T-helper 22 cell (primary cell): ENCODE measurements at places on chromosomes 11 and 22.

GRCh38 chr11:103494491-103494890, 385.3 kb downstream of the DYNC2H1 start:
- no peak for DNase-seq

DNA sequence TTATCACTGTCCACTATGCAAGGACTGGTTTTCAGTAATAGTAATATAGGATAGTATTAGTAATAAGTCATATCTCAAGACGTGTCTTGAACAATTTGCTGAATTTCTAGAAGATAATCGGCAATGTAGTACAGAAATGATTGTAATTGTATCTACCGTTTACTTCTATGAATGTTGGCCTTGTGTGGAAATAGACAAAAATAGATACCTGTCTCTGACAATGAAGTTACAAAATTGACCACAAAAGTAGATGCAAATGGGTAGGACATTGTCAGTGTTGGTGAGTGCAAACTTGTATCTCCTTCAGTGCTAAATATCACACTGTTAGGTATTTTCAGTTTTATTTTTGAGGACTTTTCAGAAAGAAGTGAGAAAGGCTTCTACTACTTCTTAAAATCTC, 43.1 kb downstream of the SVIP start:
- DNase-seq = no peak

DNA sequence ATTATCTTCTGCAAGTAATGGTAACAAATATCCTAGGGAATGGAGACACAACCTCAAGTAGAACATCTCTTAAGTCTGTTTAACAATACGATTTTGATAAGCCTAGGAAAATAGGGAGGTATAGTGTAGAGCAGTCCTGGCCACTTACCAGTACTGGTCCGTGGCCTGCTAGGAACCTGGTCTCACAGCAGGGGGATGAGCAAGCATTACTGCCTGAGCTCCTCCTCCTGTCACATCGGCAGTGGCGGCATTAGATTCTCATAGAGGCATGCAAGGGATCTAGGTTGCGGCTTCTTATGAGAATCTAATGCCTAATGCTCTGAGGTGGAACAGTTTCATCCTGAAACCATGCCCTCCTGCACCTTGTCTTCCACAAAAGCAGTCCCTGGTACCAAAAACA, 4.4 kb downstream of the OR51V1 start:
- no peak for DNase-seq

DNA sequence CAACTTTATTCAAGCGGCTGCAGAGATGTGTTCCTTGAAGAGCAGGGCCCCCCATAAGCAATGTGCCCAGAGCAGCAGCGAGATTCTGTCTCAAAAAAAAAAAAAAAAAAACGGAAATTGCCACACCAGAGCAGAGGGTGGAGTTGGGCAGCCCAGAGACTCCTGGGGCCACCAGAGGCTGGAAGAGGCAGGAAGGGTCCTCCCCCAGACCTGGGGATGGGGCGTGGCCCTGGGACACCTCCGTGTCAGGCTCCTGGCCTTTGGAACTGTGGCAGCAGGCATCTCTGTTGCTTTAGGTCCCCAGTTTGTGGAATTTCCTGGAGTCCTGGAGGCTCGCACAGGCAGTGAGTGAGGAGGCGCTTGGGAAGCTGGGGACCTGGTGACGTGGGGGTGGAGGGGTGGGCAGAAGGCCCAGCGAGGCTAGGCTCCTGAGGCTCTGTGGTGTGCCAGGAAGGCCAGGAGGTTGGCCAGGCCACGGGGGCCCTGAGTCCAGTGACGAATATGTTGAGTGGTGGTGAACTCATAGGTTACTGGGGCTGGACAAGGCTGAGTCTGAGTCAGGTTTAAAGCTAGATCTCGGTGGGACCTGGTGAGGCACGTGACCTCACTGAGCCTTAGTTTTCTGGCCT, 735.6 kb downstream of the BRD1 start:
- DNase-seq = no peak

DNA sequence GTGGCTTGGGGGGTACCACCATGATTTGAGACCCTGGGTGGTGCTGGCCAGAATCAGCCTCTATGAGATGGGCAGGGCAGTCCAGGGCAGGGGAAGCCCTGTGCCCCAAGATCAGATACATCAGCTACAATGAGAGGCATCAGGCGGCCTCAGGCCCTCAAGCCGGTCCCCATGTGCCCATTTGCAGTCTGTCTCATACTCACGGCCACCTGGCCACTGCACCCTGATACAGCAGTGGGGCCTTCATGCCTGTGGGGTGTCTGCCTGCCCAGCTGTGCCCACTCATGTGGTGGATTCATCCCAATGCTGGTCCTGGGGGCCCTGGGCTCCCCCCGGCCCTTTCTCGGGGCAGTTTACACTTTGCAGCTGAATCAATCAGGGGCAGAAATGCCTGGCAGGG, 42.4 kb upstream of the KCNQ1OT1 start:
- no peak for DNase-seq

GRCh38 chr22:48832592-48832991, 995.1 kb downstream of the BRD1 start:
- DNase-seq = no peak

DNA sequence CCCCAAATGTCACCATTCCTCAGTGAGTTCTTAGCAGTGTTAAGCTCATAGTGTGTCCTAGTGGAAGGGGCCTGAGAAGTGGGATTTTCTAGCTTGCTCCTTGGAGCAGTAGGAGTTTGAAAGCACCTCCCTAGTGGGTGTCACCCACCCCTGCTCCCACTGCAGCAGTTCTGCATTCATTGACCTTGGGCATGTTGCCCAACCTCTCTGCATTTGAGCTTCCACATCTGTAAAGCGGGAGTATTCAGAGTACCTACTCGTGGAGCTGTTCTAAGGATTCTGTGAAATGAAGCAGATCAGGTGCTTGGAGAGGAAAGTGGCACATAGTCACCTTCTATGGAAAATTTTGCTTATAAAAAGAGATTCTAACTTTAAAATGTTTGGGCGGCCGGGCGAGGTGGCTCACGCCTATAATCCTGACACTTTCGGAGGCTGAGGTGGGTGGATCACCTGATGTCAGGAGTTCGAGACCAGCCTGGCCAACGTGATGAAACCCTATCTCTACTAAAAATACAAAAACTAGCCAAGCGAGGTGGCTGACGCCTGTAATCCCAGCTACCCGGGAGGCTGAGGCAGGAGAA, 16.9 kb downstream of the LMO2 start:
- no peak for DNase-seq

DNA sequence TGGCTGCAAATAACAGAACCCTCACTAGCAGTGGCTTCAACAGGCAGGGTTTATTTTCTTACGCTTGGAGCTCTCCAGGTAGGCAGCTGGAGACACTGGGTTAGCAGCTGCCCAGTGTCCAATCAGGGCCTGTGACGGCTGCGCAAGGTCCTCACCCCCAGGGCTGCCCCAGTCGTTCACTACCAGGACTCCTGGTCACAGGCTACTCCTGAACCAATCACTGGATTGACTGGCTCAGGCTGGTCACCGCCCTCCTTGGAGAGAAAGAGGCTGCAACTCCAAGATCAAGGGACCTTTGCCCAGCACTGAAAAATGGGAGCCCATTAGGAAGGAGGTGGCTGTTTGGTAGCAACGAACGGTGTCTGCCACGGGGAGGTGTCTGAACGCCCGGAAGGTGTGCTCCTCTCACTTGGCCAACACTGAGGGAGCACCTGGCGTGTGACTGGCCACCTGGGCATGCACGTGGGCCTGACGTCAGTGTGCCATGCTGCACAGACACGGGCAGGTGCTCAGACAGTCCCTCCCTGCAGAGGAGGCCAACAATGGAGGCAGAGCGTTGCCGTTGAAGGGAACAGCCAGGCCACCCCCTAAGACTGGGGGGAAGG, 5.1 kb downstream of the ARSA start:
- no peak for DNase-seq

DNA sequence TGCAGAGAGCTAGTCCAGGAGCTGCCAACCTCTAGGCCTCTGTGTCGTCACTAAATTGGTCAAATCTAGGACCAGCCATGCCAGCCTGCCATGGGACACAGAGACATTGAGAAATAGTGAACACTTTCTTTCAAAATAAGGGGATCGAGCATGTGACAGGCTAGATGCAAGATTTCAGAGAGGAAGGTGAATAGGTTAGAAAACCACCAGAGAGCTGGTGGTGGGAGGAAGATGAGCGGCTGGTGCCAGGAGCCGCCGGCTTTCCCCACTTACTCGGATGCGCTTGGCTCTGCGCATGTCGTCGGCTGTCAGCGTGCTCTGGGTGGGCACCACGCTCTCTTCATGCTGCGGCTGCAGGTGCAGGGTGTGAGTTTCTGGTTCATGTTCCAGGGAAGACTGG, 35.4 kb upstream of the NFRKB start:
- DNase-seq = no peak

GRCh38 chr11:35157814-35158700, 19.1 kb downstream of the CD44 start:
- DNase-seq = no peak

DNA sequence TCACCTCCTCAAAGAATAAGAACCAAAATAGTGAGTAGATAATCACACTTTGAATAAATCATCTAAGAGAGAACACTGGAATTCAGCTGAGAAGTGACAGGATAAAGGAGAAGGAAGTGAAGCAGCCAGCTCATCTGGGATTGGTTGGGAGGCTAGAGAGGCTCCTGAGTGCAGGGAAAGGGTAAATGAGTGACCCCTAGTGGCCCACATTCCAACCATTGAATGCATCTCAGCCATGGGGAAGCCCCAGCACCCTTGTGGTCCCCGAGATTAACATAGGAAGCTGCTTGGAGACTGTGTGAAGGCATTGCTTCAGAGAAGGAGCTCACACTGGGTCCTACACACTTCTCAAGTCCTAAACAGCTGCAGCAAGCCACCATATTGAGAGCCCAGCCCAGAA, 82.3 kb downstream of the JRKL start:
- no peak for DNase-seq

- DNase-seq = no peak
These were observed 81.6 kb upstream of the SORL1-AS1 start for GRCh38 chr11:121534131-121535093.

- DNase-seq = no peak
These were observed 1984.7 kb upstream of the RAG2 start for GRCh38 chr11:38582756-38583155.

DNA sequence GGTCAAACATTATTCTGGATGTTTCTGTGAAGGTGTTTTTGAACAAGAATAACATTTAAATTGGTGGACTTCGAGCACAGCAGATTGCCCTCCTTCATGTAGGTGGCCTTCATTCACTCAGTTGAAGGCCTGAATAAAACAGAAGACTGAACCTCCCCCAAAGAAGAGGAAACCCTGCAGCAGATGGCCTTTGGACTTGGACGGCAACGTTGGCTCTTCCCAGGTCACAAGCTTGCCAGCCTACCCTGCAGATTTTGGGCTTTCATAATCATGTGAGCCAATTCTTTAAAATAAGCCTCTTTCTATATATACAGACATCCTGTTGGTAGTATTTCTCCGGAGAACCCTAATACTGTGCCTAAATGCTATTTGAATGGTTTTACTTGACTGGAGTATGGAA, 432.2 kb upstream of the NARS2 start:
- DNase-seq = no peak

DNA sequence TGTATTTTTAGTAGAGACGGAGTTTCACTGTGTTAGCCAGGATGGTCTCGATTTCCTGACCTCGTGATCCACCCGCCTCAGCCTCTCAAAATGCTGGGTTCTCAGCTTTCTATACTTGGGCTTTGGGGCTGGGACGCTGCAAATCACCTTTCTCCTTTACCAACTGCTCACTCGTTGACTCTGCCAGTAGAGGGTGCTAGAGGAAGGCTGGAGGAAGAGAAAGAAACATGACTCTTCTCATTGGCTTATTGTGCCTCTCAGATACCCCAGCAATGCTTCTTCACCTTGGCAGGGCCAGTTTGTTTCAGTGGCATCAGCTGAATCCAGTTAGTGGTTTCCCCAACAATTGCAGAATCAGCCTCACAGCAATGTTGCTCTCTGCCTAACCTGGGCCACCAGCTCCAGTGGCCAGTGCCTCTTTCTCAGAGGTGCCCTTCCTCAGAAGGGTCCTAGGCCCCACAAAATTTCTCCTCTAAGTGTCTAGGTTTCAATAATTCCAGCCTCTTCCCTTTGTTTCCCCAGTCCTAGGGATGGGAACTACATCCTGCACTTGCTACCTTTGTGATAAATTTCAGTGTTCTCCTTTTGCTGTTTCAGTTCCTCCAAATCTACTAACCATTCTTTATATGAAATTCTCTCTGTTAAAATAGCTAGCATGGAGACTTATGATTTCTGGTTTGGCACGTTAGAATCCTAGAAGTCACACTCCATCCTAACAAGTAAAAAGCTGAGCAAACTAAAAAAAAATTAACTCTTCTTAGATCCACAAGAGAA, 71.5 kb upstream of the VSTM5 start:
- DNase-seq = no peak

DNA sequence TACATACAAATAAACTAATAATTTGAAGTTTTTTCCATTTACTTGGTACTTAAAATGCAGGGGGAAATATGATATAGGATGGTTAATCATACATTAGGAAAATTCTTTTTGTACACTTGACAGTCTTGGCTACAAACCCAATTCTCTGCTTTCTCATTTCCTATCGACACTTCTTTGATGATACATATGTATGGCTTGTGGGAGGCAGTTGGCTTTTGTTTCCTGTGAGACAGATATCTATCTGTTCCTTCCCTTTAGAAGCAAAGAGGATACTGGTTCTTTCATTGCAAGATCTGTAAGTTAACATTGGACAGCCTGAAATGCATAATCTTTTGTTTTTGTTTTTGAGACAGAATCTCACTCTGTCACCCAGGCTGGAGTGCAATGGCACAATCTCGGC, 47.9 kb upstream of the ADORA2A start:
- DNase-seq = no peak

GRCh38 chr11:78733031-78733430, 158.4 kb upstream of the NARS2 start:
- DNase-seq = no peak

GRCh38 chr11:25441421-25441820, 890.5 kb upstream of the ANO3 start:
- no peak for DNase-seq

GRCh38 chr11:119384332-119384731, 2.8 kb upstream of the USP2 start:
- no peak for DNase-seq
